ENCODE measurements at places on chromosomes 2 and 18. TPM values are rescaled to one million over a fixed set of nuclear protein-coding genes. Genes with fewer than 3 reads are reported as not detected.

GRCh38 chr2:30072250-30072842 is 74.5 kb upstream of the YPEL5 start:
- H3K27ac ChIP-seq, result no peak overlapping the region
- H3K4me3 ChIP-seq, result no peak overlapping the region
- no peaks in the 10 kb centered on the region for H3K36me3 ChIP-seq

DNA sequence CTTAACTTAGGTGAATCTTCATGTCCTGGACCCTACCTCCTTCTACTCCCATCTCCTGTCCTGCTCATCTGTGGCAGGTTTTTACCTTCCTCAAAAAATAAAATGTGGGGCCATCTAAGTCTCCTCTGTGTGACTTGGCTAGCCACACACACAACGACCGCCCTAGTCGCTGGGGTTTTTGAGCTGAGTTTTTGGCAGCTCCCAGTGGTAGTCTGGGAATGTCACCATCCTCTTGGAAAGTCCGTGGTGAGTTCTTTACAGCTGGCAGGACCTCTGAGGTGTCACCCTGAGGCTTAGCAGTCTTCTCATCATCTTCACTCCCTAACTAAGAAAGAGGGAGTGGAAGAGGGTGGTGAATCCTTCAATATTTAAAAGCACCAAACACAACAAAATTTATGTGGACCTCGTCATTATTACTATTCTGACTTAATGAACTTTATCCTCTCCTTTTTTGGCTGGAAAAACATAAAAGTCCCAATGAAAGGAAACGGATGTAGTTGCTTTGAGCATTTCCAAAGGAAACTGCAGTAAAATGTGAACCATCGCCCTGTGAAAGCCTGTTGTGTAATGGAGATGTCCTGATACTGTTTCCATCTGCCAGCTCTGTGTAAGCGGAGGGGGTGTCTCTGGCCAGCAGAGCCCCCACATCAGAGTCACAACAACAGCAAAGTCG is 78.6 kb downstream of the VAPA start:
- H3K36me3 ChIP-seq, result no peaks in the 10 kb centered on the region
- peak overlapping the region; percentile 22 for H3K27ac ChIP-seq
- H3K4me1 ChIP-seq, result no peaks in the 10 kb centered on the region
- H3K4me3 ChIP-seq, result no peak overlapping the region
- DNase-seq, result peak; percentile 19
- H3K27me3 ChIP-seq, result no peaks in the 10 kb centered on the region

GRCh38 chr18:6672821-6673308 is 56.7 kb upstream of the ARHGAP28 start:
- no peak overlapping the region for H3K4me3 ChIP-seq
- DNase-seq, result no peak
- H3K27ac ChIP-seq, result no peak overlapping the region
- H3K27me3 ChIP-seq, result no peaks in the 10 kb centered on the region
- no peaks in the 10 kb centered on the region for H3K4me1 ChIP-seq
- H3K36me3 ChIP-seq, result no peaks in the 10 kb centered on the region

The UPP2 gene
- not detected for total RNA-seq

The IL37 gene
- 0.99 TPM for total RNA-seq

DNA sequence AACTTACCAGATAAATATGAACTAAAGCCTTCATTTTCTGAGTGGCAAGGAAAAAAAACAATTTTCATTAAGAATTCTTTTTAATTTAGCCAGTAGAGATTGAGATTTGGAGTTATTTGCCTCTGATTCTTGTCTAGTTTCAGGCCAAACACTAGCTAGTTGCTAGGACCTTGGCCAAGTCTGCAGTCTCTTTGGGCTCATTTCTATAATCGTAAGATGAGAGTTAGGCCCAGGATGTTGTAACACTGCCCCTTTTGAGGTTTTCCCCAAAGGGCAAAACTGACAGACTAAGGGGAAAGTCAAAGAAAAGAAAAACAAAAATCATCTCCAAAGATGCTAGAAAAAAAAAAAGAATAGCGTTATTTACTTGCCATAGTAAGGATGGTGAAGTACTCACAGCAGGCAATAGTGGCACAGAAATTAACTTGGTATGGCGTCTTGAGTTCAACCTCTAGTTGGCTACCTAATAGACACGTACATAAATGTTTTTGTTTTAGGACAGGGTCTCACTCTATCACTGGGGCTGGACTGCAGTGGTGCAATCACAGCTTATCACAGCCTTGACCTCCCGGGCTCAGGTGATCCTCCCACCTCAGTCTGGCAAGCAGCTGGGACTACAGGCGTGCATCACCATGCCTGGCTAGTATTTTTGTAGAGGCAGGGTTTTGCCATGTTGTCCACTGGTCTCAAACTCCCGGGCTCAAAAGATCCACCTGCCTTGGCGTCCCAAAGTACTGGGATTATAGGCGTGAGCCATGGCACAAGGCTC is 23.0 kb upstream of the ADAM17 start:
- no peak overlapping the region for H3K27ac ChIP-seq
- no peaks in the 10 kb centered on the region for H3K4me1 ChIP-seq
- H3K4me3 ChIP-seq, result no peak overlapping the region
- H3K27me3 ChIP-seq, result no peaks in the 10 kb centered on the region

The HOXD8 gene
- 3.1 TPM for total RNA-seq

The BMP10 gene
- not detected for total RNA-seq

GRCh38 chr2:160267022-160267421 is 67.0 kb upstream of the ITGB6 start:
- peaks cover 4% of the 10 kb centered on the region for H3K4me1 ChIP-seq
- no peak overlapping the region for H3K4me3 ChIP-seq
- H3K36me3 ChIP-seq, result no peaks in the 10 kb centered on the region
- no peak overlapping the region for H3K27ac ChIP-seq
- H3K27me3 ChIP-seq, result no peaks in the 10 kb centered on the region

GRCh38 chr2:216318521-216318874 is 53.8 kb downstream of the MARCHF4 start:
- H3K27me3 ChIP-seq, result no peaks in the 10 kb centered on the region
- no peak overlapping the region for H3K4me3 ChIP-seq
- no peak for DNase-seq
- no peak overlapping the region for H3K27ac ChIP-seq
- H3K4me1 ChIP-seq, result no peaks in the 10 kb centered on the region
- no peaks in the 10 kb centered on the region for H3K36me3 ChIP-seq

- DNase-seq, result no peak
- H3K27ac ChIP-seq, result no peak overlapping the region
- H3K4me3 ChIP-seq, result no peak overlapping the region
These were observed 210.6 kb upstream of the CHST9 start for GRCh38 chr18:27395752-27396151.

- no peak for DNase-seq
- H3K27me3 ChIP-seq, result no peaks in the 10 kb centered on the region
- no peaks in the 10 kb centered on the region for H3K4me1 ChIP-seq
- no peaks in the 10 kb centered on the region for H3K36me3 ChIP-seq
- H3K4me3 ChIP-seq, result no peak overlapping the region
These were observed 37.9 kb downstream of the B4GALT6 start for GRCh38 chr18:31646332-31647126.

The SEMA4C gene
- total RNA-seq, result 17.2 TPM

DNA sequence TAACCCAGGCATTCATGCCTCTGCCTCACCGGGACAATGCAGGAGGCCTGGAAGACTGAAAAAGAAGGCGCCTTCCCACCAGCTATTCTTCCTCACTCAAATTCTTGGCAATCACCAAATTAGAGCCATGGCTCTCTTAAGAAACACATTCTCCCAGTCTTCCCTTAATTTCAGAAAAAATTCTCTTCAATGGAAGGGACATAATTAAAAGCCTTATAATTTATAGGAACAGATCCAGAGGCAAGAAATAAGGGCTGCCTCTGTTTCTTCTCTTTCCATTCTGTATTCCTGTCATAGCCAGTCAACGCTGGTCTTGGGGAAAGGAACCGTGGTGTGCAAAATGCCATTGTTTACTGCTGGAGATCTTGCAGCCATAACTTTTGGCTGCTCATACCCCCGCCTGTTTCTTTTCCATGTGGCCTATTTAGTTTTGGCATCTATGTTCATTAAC is 32.8 kb downstream of the DTNA start:
- no peak overlapping the region for H3K4me3 ChIP-seq
- no peak for DNase-seq
- H3K36me3 ChIP-seq, result no peaks in the 10 kb centered on the region
- H3K4me1 ChIP-seq, result no peaks in the 10 kb centered on the region
- H3K27me3 ChIP-seq, result no peaks in the 10 kb centered on the region

DNA sequence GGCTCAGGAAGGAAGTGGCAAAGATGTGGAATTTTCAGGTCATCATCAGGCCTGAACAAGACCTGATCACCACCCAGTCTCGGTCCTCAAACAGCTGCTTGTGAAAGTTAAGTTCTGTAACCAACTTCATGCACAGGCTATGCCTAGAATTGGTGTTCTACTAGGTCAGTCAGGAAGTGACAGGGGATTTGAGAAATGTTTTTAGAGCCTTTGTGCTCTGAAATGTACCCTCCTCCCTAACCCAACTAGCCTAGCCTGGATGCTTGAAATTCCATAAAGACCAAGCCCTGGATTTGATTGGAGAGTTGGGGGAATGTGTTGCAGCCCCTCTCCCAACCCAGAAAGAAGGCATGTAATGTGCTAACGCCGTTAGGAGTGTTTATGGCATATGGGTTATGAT is 63.3 kb downstream of the TGOLN2 start:
- peaks cover 1% of the 10 kb centered on the region for H3K4me1 ChIP-seq
- H3K4me3 ChIP-seq, result no peak overlapping the region
- no peak overlapping the region for H3K27ac ChIP-seq
- no peaks in the 10 kb centered on the region for H3K27me3 ChIP-seq

GRCh38 chr2:217074576-217075255 is 214.9 kb upstream of the TNP1 start:
- H3K4me1 ChIP-seq, result no peaks in the 10 kb centered on the region
- H3K4me3 ChIP-seq, result no peak overlapping the region
- DNase-seq, result no peak
- H3K27ac ChIP-seq, result peak overlapping the region; percentile 6
- no peaks in the 10 kb centered on the region for H3K27me3 ChIP-seq

- H3K36me3 ChIP-seq, result no peaks in the 10 kb centered on the region
- H3K27me3 ChIP-seq, result no peaks in the 10 kb centered on the region
- no peak overlapping the region for H3K27ac ChIP-seq
- H3K4me1 ChIP-seq, result no peaks in the 10 kb centered on the region
These were observed 82.8 kb downstream of the ASXL3 start for GRCh38 chr18:33660696-33661310.

The RAB3GAP1 gene
- 34.3 TPM for total RNA-seq

DNA sequence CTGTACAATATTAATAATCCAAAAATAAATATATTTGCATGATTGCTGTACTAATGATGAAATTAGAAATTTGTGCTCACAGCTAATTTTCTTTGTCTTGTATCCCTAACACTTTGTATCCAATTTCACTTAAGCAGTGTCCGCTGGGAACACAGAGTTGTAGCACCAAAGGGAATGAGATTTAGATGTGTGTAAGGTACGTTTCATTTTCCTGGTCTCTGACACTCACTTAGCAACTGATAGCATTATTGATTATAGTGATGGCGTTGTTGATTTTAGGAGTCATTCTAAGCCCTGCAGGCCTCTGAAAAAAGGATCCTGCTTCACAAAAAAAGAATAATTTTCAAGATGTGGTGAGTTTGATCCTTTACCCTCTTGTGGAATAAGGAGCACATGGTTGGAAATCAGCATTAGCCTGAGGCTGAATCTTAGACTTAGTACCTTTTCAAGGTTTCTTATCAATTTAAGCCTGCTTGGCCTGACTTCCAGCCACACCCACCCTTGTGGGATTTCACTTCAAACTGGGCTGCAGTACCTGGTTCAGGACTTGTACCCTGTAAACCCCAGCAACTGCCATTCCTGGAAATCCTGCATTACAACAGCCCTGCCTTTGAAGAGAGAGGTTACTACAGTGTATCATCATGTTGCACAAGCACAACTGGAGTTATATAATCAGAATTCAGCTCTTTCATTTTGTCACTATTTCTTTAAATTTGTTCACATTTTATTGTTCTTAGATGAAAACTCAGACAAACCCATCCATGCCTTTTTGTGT is 116.2 kb downstream of the RND3 start:
- no peaks in the 10 kb centered on the region for H3K4me1 ChIP-seq
- no peaks in the 10 kb centered on the region for H3K36me3 ChIP-seq
- peak; percentile 72 for DNase-seq
- H3K4me3 ChIP-seq, result no peak overlapping the region
- H3K27me3 ChIP-seq, result no peaks in the 10 kb centered on the region

The DYNC2LI1 gene
- 8.1 TPM for total RNA-seq

The FAM228B gene
- 4.4 TPM for total RNA-seq

DNA sequence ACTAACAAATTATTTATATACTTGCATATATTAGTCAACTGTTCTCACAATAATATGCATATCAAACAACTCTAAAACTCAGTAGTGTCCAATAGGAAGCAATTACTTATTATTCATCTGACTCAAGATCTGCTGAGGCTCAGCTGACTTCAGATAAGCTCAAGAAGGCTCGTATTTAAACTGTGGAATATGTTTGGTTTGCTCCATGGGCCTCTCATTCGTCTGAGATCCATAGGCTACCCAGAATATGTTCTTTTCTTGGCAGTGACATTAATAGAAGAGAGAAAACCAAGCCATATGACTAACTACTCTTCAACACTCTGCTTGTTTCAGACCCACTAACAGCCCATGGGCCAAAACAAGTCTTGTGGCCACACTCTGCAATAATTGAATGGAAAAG is 107.7 kb upstream of the MAP2 start:
- DNase-seq, result no peak
- no peak overlapping the region for H3K27ac ChIP-seq
- H3K27me3 ChIP-seq, result no peaks in the 10 kb centered on the region
- no peaks in the 10 kb centered on the region for H3K36me3 ChIP-seq
- no peaks in the 10 kb centered on the region for H3K4me1 ChIP-seq

- no peaks in the 10 kb centered on the region for H3K4me1 ChIP-seq
- H3K27me3 ChIP-seq, result no peaks in the 10 kb centered on the region
- H3K4me3 ChIP-seq, result no peak overlapping the region
These were observed 50.2 kb upstream of the ANKRD44 start for GRCh38 chr2:197360744-197361156.

GRCh38 chr2:144832048-144832447 is 312.1 kb upstream of the ZEB2 start:
- H3K4me1 ChIP-seq, result no peaks in the 10 kb centered on the region
- H3K36me3 ChIP-seq, result no peaks in the 10 kb centered on the region
- H3K4me3 ChIP-seq, result no peak overlapping the region
- no peaks in the 10 kb centered on the region for H3K27me3 ChIP-seq
- H3K27ac ChIP-seq, result no peak overlapping the region
- no peak for DNase-seq

The MALL gene
- 567 TPM for total RNA-seq

The RNF152 gene
- total RNA-seq, result 50.1 TPM

GRCh38 chr2:18077704-18078103 is 199.2 kb downstream of the KCNS3 start:
- no peaks in the 10 kb centered on the region for H3K4me1 ChIP-seq
- no peaks in the 10 kb centered on the region for H3K27me3 ChIP-seq
- no peak overlapping the region for H3K27ac ChIP-seq
- H3K4me3 ChIP-seq, result no peak overlapping the region

GRCh38 chr2:241036397-241036963 is 38.1 kb downstream of the SNED1 start:
- no peaks in the 10 kb centered on the region for H3K36me3 ChIP-seq
- H3K4me3 ChIP-seq, result peak overlapping the region; percentile 23
- no peak overlapping the region for H3K27ac ChIP-seq
- no peaks in the 10 kb centered on the region for H3K27me3 ChIP-seq
- DNase-seq, result peak; percentile 28
- H3K4me1 ChIP-seq, result no peaks in the 10 kb centered on the region

The MRPS5 gene
- total RNA-seq, result 68.8 TPM

- no peak for DNase-seq
- no peaks in the 10 kb centered on the region for H3K4me1 ChIP-seq
- no peak overlapping the region for H3K4me3 ChIP-seq
- no peaks in the 10 kb centered on the region for H3K27me3 ChIP-seq
- no peak overlapping the region for H3K27ac ChIP-seq
- H3K36me3 ChIP-seq, result peaks cover 4% of the 10 kb centered on the region
These were observed 36.1 kb downstream of the PPP4R1 start for GRCh38 chr18:9578306-9578705.
